ENCODE measurements at places on chromosomes 1 and 21.

DNA sequence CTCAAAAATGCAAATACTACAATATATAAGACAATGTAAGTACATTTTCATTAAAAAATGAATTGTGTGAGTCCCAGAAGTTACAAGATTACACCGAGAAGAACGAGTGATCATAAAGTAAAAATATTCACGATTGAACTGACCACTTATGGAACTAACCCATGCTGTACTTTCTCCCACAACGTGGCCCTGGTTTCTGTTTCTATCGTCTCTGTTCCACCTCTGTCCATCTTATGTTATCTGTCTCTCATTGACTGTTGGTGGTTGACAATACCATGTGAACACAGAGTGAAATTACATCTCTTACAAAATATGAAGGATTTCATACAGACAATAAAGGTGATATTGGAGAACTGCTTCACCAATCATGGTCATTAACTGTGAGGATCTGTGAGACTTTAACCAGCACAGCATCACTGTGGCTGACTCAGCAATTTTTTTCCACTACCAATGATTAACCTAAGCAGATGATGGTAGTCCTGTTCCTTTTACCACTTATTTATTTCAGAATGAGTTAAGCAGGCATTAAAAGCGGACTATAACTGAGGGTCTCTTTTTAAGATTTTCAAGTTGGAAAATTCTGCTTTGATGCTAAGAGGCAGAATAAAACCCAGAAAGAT is 165.1 kb downstream of the TGFB2 start:
- no peak for DNase-seq

GRCh38 chr21:29298348-29299045 is at the start of gene BACH1:
Gene BACH1, plus strand, starts transcription at chr21:29298922. Its CDS starts 22,359 bp downstream, at chr21:29321281.
- peak; percentile 64 for DNase-seq

DNA sequence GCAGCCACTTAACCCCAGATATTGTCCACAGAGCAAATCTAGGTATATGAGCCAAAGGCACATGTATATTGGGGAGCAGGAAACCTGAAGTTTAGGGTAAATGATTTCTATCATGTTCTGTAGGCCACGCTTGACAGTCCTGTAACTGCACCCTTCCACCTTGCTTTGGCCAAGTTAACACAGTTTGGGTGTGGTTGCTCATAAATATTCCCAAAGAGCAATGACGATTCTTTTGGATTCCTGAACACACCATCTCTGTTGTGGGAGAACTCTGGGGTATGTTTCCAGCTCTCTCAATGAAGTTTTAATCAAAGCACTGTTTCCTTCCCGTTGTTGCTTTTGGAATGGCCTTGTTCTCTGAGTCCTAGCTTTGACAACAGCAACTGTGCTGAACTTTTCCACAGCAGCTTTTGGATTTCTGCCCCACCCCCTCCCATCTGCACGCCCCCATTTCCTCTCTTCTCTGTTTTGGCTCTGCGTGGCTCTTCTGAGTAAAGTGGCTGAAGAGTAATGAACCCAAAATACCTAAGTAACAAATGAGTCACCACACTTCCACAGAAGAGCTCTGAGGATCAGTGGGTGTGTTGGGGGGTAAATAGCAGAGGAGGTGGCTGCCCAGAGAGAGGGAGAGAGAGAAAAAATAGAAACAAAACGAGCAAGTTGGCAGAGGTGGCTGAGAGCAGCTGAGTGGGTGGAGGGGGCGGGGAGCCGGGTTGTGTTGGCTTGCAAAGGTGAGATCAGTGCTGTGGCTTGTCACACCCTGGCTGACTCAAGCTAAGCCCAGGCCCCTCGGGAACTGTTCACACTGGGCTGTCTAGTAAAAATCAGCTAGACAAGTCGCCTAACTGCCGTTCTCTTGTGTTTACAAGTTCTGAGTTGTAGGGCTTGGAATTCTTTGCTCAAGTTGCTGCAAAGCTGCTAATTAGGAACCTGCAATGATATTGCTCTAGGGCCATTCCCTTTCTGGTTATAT is 26.9 kb upstream of the RAP1A start:
- DNase-seq: peak; percentile 8

DNA sequence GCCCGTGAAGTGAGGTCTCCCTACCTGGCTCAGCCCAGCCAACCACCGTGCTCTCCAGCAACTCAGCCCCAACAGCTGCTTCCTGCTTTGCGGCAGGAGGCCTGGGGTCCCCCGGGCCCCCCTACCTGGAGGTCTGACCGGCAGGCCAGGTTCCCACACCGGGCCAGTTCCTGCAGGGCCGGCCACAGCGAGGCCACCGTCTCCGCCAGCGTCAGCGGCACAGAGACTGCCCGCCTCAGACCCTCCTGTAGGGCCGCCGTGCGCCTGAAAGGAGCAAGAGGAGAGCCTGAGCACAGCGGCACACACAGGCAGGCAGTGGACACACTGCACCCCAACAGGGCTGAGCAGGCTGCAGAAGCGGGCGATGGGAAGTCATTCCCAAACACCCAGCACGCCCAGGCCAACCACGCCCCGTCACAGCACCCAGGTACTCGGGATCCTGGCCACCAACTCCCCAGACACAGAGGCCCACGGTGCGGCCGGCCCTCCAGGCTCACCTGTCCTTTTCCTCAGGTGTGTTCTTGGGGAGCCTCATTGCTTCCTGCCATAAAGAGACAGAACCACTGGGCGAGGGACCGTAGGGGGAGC is 16.9 kb downstream of the FTCD start:
- no peak for DNase-seq

- DNase-seq: no peak
Measured at GRCh38 chr1:223709598-223709997, 2.7 kb upstream of the CAPN2 start.

DNA sequence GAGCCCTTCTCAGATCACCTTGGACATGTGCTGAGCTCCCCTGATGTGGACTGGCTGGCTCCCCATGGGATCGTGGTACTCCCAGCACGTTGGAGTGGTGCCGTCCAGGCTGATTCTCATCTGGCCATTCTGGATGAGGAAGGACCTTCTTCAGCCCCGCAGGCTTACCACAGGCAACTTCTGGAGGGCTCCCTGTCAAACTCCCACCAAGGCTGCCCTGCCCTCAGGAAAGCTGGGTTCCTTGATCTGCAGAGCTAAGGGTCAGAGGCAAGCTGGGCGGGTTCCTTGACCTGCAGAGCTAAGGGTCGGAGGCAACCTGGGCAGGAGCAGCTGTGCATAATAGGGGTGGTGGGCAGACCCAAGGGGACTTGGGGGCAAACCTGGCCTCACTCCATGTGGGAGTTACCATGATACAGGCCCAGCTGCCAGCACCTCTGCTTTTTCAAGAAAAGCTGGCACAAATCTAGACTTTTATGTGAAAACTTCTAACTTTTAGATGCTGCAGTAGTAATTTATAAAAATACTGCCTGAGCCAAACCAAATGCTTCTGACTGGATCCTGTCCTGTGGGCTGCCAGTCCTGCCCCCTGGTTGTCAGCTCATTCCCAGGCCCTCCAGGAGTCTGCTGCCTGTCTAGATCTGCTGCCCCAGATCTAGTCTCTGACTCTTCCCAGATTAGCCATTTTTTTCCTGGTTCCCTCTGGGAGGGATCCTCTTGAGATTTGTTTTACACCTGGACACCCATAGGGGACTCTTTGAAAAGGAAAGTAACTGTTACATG is 5.6 kb upstream of the THEM5 start:
- no peak for DNase-seq

GRCh38 chr1:225700889-225701465 is 48.1 kb upstream of the ENAH start:
- DNase-seq: no peak

DNA sequence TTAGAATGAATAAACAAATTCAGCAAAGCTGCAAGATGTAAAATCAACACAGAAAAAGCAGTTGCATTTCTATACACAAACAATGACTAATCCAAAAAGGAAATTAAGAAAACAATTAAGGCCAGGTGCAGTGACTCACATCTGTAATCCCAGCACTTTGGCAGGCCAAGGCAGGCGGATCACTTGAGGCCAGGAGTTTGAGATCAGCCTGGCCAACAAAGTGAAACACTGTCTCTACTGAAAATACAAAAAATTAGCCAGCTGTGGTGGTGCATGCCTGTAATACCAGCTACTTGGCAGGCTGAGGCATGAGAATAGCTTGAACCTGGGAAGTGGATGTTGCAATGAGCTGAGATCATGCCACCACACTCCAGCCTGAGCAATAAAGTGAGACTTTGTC is 22.3 kb downstream of the THEM4 start:
- DNase-seq: no peak

- DNase-seq: no peak
Measured at GRCh38 chr1:24418898-24419628, 3.5 kb downstream of the NIPAL3 start.
